ENCODE measurements at places on chromosomes 12 and 14. TPM values are rescaled to one million over a fixed set of nuclear protein-coding genes. Genes with fewer than 3 reads are reported as not detected.

The ATP23 gene
- 36.0 TPM for total RNA-seq

The CD163L1 gene
- 10.3 TPM for total RNA-seq

The FGD6 gene
- total RNA-seq: 9.1 TPM

The TMEM253 gene
- total RNA-seq: 0.14 TPM

The SIX1 gene
- total RNA-seq: 13.4 TPM

The FAM222A gene
- 0.71 TPM for total RNA-seq

The INHBC gene
- total RNA-seq: not detected

The GYS2 gene
- total RNA-seq: not detected

GRCh38 chr12:52975820-52976573 is 27.1 kb downstream of the KRT18 start:
- no peak for DNase-seq

DNA sequence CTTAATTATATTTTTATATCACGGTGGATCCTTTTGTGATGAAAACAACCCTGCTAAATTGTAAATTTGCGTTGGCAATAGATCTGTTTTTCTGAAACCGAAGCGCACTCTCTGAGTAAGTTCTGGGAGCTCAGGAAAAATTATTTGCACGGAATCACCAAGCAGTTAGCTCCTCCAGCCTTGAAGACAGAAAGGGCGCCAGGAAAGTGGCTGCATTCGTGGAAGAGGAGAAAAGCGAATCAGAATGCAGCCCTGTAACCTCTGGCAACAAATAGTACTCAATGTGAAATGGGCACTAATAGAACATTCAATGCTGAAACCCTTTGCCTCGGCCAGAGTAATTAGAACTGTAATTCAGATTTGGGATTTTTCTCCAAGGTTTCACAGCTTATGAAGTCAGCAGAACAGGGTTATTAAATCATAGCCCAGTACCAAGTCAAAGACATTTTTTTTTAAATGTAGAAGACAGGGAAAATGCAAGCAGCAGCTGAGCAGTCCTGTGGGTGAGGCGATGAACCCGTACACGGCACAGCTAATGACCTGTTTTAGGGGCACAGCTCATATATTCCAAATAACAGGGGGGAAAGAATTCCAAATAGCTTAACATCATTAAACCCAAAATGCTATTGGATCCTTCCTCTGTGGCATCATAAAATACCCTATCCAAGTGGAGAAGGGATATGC is 251.4 kb downstream of the EGLN3 start:
- no peak for DNase-seq

- DNase-seq: no peak
Observed at GRCh38 chr14:73817020-73817655, 34.5 kb upstream of the PTGR2 start.

DNA sequence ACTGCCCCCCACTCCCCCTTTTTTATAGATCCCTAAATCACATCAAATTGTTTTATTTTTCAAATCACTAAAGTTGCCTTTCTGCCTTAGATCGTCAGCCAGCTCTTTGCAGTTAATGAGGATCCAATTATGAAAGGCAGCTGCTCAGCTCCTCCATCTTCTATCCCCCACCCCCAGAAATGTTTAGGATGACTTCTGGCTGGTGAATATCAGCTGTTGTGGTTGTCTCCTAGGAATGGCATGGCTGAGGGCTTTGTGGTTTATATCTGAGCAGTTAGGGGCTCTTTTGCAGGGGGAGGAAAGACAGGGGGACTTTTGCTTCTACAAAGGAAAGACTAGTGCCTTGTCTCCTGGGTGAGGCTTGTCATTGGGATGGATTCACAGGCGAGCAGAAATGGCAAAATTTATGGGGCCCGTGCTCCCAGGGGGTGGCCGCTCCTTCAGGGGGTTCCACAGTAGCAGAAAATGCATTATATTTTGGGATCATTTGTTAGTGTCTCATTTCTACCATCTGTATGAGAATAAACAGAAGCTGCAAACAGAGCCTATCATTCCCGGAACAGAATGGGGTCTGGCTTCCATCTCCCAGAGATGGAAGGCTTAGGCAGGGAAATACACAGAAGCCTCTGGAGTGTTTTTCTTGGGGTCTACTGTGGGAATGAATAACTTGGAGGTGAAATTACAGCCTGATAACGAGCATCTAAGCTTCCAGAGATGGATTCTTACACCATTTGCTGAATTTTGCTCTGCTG is 6.5 kb downstream of the JDP2 start:
- DNase-seq: no peak

DNA sequence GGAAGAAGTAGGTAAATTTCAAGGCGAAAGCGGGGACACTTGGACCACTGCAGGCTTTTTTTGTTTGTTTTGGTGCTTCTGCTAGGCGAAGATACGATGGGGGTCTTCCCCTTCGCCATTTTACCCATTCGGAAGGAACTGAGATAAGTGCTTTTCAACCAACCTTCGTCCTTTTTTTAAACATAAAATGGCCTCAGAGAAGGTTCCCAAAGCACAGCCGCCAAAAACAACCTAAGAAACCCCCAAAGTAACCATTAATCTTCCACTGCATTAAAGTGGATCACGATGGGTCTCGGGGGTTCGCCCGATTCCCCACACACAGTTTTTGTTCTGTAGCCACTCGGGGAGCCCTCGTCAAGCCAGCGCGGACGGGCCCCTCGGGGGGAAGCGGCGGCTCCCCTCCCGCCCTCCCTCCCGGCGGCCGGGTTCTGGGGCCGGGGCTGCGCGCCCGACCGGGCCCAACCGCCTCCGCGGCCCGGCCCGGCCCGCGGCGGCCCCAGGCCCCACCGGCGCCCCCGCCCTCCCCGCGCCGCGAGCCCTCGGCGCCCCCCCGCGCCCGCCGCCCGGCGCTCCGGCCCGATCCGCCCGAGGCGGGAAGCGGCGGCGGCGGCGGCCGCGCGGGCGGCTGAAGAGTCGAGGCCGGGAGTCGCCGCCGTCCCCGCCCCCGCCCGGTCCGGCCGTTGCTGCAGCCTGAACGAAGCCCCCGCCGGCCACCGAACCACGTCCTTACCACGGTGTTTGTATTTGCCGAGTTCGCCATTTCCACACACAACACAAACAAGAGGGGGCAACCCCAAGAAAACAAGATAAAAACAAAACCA is 790 bp downstream of the GTF2A1 start:
- DNase-seq: no peak

DNA sequence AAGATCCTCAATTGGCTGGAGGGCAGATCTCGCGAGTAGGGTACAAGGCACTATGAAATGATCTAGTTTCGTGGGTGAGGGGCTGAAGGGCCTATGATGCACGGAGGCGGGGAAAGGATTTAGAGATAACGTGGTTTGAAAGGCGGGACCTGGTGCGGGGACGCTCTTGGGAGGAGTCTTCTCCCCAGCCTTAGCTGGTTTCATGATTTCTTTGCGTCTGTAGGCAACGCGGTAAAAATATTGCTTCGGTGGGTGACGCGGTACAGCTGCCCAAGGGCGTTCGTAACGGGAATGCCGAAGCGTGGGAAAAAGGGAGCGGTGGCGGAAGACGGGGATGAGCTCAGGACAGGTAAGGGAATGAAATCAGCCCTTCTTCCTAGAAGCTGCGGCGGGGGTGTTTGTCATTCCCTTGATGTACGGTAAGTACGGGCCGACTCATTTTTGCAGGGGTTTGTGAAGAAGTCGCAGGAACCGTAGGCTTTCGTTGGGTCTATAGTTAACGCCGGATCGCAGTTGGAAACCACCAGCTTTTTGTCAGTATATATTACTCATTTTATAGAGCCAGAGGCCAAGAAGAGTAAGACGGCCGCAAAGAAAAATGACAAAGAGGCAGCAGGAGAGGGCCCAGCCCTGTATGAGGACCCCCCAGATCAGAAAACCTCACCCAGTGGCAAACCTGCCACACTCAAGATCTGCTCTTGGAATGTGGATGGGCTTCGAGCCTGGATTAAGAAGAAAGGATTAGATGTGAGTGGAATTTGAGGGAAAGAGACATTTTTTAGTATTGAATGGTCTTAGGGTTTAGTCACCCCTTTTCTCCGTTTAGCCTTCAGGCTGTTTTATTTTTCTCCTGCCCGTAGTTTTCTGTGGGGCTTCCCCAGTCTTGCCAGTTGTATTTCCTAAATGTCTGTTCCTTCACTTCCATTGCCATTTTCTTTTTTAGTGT is 602 bp downstream of the APEX1 start:
- DNase-seq: no peak

DNA sequence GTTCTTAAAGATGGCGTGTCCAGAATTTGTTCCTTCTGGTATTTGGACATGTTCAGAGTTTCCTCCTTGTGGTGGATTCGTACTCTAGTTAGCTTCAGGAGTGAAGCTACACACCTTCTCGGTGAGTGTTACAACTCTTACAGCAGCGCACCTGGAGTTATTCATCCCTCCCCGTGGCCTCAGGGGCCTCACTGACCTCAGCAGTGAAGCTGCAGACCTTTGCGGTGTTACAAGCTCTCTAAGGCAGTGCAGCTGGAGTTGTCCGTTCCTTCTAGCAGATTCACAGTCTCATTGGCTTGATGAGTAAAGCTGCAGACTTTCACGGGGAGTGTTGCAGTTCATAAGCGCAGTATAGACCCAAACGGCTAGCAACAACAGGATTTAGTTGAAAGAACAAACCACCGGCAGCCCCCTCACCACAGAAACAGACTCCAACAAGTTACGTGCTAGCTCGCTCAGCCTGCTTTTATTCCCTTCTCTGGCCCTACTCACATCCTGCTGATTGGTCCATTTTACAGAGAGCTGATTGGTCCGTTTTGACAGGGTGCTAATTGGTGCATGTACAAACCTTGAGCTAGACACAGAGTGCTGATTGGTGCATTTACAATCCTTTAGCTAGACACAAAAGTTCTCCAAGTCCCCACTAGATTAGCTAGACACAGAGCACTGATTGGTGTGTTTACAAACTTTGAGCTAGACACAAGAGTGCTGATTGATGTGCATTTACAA is 4.5 kb upstream of the CDKN3 start:
- DNase-seq: no peak

GRCh38 chr12:95721320-95721719 is 69.2 kb downstream of the NTN4 start:
- DNase-seq: no peak

GRCh38 chr14:34030864-34031263 is 80.0 kb upstream of the EGLN3 start:
- DNase-seq: no peak

DNA sequence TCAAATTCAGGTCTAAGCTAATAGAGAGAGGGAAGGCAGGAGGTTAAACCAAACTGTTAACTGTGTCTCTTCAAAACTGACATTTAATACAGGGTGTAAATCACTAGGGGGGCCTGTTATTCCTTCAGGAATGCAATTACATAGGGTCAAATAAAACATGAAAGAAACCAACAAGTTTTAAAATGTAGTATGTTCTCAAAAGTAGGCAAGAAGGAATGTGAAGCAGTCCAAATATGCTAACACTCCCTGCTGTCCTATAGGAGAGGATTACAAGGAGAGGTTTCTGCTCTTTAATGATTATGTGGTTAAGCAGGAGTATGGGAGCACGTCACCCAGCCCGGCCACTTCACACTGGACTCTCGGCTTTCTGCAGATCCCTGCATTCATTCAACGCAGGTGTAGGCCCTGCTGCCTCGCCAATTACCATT is 42.5 kb upstream of the BMP4 start:
- DNase-seq: no peak

- DNase-seq: no peak
Observed at GRCh38 chr12:93838193-93838592, 161.0 kb downstream of the CRADD start.

GRCh38 chr12:11960646-11961045 is 110.1 kb upstream of the BCL2L14 start:
- DNase-seq: no peak

Measured in thymus (tissue), 14 donors.